ENCODE measurements at places on chromosomes 16 and 17. TPM values are rescaled to one million over a fixed set of nuclear protein-coding genes. Genes with fewer than 3 reads are reported as not detected.
A peak's percentile ranks its signal among the peaks of the same experiment; 100 is the strongest.

The CES5A gene
- not detected for total RNA-seq

The HS3ST2 gene
- total RNA-seq = not detected

The GUCY2D gene
- total RNA-seq = not detected

The TBX6 gene
- total RNA-seq = 0.60 TPM

The NME1 gene
- 214 TPM for total RNA-seq

DNA sequence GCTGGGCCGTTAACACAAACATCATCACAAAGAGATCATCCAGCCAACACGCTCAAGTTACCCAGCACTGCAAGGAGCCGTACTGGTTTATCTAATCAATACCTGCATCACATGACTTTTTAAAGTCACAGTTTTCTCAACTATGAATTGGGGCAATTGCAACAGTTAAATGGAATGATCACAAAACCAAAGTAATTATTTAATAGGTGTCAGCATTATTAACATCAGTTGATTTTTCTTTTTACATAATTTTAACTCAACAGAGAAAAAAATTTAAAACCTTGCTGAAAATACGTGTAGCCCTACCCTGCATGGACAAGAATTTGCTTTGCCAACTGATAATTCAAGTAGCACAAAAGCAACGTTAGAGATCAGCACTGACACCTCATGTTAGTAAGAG, 95.7 kb upstream of the SOX9 start:
- no peak for DNase-seq

- no peak for DNase-seq
Observed at GRCh38 chr17:44314869-44315661, 6.7 kb downstream of the RUNDC3A start.

GRCh38 chr16:25637236-25637635, 54.5 kb upstream of the HS3ST4 start:
- no peak for DNase-seq

GRCh38 chr17:75082683-75083082, 5.1 kb upstream of the SLC16A5 start:
- DNase-seq = no peak

DNA sequence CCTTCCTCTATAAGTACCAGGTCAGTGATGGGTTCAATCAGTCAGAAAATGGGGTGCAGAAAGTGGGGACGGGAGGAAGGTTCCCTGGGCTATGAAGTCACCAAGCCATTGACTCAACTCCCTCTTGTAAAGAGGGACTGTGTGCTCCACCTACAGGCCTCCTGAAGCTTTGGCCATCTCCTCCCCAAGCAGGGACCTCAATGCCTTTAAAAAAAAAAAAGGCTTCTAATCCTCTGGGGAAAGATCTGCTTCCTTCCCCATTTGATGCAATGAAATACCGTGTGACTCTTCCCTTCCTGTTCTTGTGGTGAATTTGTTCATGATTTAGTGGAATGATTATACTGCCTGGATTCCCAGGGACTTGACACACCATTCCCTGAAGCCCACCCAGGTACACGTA, 30.8 kb downstream of the VWA3A start:
- DNase-seq = no peak

DNA sequence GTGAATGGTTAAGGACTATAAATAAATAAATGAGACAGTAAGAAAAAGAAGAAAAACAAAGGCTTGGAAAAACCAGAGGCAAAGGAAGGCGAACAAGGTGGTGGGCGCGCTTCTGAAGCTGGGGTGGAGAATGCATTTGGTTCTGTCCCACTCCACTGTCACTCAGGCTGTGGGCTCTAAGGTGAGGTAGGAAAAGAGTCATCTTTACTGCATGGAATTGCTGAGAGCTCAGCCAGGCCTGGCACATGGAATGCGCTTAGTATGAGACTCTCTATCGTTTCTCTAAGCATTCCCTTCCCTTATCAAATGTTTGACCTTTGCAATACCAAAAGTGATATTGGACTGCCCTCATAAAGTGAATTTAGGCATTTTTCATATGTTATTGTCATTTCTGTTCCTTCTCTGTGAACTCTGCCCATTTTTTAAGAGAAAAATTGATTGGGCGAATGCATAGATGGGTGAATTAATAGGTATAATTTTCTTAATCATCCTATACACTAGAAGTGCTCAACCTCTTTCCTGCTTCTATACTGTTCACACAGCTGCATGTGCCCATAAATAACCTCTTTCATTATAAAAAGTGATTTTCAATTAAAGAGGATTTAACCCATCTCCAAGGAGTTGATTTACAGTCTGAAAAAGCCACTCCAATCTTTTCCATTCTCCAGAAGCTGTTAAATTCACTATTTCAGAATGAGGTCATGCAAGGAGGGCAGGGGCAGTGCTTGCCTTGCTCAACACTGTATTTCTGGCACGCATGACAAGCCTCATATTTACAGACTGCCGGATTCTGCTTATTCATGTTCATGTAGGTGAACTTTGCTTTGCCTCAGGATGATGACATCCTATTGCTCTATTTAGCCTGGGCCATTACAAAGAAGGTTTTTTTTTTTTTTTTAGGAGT, 87.7 kb downstream of the MYH10 start:
- no peak for DNase-seq

DNA sequence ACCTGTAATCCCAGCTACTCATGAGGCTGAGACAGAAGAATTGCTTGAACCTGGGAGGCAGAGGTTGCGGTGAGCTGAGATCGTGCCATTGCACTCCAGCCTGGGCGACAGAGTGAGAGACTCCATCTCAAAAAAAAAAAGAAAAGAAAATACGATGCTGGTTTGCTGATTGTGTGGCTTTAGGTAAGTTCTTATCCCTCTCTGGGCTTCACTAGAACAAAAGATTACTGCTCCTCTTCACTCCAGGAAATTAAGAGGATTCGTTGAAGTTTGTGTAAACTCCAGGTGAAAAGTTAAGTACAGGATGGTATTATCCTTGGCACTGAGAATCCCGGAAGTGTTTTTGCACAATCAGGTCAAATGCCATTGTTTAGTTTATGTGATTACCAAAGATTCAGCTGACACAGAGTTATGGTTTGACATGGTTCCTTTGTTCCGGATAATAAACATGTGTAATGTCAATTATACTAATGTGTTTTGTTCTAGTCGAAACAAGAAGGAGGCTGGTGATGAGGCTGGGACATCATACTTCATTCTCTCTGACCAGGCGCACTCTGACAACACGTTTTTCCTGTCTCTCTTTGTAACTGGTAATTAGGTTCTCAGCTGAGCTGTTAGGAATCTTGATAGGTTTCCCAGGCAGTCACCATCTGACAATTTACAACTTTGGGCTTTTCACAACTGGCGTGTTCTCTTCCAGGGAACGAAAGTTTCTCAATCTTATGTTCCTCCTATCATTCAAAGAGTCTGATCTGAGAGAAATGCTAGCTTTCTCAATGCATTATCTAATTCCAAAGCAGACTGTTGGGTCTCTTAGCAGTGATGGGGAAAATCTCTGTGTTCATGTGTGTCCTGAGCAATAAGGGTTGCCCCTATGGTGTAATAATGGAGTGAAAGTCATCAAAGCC, 10.8 kb upstream of the TAOK1 start:
- DNase-seq = peak; percentile 44

- no peak for DNase-seq
Observed at GRCh38 chr16:68987734-68988457, 117.6 kb upstream of the HAS3 start.

DNA sequence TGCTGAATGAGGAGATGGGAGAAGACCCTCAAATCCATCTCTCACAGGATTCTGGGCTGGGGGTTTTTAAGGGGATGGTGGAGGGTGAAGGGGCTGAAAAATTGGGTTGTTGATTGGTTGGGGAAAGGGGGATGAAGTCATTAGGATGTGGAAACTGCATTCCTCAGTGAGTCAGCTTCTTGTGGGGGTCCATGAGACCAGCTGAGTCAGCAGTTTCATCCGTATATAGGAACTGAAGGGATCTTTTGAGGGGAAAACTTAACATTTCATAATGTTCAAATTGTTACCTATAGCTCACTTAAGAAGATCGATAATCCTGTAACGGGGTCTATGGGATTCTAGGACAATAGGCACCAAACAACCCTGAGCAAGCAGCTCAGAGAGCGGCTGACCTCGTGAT, 213.4 kb downstream of the CBLN1 start:
- DNase-seq = no peak

GRCh38 chr17:61943117-61943516, 15.3 kb upstream of the INTS2 start:
- no peak for DNase-seq

- DNase-seq = no peak
Observed at GRCh38 chr16:72921106-72921505, 126.8 kb downstream of the ZFHX3 start.

- no peak for DNase-seq
Observed at GRCh38 chr17:64103391-64104364, 26.3 kb downstream of the ERN1 start.

DNA sequence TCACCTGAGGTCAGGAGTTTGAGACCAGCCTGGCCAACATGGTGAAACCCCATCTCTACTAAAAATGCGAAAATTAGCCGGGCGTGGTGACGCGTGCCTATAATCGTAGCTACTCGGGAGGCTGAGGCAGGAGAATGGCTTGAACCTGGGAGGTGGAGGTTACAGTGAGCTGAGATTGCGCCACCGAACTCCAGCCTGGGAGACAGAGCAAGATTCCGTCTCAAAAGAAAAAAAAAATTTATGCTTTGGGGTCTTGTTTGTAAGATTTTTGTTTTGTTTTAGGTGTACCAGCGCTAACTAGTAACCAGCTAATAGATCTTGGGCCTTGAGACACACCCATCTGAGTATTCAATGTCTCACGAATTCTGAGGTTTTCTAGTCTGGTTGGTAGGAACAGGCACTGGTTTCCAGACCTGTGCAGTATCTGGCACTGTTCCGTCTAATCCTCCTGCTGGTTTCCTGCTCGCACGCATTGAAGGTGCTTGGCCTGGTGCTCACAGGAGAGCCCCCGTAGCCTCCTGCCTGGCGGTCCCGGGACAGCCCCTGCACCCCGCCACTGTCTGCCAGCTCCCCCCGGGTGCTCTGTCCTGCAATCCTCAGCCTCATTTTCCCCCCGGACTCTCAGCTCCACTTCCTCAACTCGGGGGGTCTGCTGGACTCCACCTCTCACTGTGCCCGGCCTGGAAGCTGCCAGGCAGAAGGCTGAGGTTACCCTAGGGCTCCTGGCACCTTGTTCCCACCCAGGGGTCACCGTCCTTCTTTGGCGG, 10.6 kb upstream of the DUS1L start:
- DNase-seq = no peak

DNA sequence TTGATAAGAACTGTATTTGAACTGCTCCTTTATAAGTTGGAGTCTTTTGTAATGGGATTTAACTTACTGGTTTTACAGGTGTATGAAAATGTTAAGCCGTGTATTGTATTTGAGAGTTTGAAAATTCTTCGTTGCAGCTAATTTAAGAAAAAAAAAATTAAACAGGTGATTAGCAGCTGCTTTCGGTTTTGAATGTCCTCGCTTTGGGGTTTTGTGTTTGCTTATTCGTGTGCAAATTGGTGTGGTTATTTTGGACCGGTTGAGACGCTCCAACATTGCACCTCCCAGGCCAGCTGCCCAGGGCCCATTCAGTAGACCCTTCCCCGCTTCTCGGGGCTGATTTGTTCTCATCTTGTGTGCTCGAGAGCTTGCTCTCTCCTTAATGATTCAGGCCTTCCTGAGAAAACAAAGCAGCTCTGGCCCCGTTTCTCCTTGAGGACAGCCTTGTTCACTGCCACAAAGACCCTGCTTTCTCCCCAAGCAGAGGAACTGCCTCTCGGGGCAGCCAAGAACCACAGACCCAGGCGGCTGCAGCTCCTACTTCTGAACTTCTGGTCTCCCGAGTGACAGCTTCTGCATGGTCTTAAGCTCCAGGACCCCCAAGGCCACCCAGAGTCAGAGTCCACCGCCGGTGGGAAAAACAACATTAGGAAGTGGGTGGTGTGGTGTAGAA, 100.5 kb downstream of the MSI2 start:
- DNase-seq = peak; percentile 73

GRCh38 chr17:41962768-41963434, 3.7 kb upstream of the CNP start:
- DNase-seq = peak; percentile 64

DNA sequence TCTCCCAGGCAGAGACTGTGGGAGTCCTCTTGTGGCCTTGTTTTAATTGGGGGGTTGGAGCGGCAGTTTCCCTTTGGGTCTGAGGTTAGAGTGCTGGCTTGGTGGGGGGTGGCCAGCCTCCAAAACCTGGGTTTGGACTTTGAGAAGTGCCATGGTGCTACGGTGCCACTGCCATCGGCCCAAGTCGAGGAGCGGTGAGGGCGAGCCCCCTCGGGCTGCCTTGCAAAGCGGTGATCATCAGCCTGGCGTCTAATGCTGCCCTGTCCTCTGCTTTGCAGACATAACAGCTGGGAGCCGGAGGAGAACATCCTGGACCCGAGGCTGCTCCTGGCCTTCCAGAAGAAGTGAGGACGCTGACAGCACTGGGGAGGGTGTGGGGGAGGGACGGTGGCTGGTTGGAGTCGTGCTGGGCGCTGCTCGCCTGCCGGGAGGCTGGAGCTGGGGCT, 1.2 kb downstream of the CBX2 start:
- DNase-seq = no peak

DNA sequence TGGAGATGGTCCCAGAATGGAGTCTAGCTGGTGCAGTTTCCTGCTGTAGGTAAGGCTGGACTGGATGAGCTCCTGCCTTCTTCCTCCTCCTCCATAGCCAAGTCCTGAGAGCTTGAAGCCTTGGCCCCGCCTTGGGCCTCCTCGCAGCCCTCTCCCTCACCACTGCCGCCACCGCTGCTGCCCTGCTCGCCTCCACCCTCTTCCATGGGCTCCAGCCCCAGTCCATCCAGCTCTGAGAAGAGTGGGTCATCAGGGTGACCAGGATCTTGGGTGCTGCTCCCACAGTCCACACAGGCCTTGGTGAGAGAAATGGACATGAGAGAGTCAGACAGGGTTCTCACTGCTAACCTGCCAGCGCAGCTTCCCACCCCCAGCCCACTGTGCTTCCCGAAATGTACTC, 11.2 kb downstream of the PER1 start:
- no peak for DNase-seq

DNA sequence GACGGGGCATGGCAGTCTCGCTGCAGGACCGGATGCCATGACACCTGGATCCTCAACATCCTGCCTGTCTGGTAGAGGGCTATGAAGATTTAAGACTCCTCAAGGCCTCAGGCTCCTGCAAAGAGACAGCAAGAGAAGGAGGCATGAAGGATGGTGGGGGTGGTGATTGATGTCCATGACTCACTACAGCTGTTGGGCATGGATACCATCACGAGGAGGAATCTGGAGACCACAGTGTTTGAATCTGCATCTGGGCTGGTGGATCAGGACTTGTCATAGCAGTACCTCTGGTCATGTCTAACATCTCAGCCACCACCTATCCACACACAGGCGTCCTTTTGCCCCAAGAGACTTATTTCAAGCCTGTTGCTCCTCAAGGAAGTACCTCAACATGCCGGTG, 50.2 kb upstream of the WSCD1 start:
- no peak for DNase-seq

GRCh38 chr16:7853197-7853596, 520.6 kb downstream of the RBFOX1 start:
- DNase-seq = no peak

GRCh38 chr16:51149721-51150164, 1.3 kb downstream of the SALL1 start:
- DNase-seq = no peak

GRCh38 chr17:65359016-65359415, 202.4 kb downstream of the AXIN2 start:
- peak; percentile 66 for DNase-seq

GRCh38 chr17:6430769-6431168, 4.2 kb downstream of the AIPL1 start:
- DNase-seq = no peak

- peak; percentile 44 for DNase-seq
Observed at GRCh38 chr17:79777120-79777893, 641 bp upstream of the CBX2 start.
